GM23248 (cell line): ENCODE measurements at places on chromosomes 3 and 15.

DNA sequence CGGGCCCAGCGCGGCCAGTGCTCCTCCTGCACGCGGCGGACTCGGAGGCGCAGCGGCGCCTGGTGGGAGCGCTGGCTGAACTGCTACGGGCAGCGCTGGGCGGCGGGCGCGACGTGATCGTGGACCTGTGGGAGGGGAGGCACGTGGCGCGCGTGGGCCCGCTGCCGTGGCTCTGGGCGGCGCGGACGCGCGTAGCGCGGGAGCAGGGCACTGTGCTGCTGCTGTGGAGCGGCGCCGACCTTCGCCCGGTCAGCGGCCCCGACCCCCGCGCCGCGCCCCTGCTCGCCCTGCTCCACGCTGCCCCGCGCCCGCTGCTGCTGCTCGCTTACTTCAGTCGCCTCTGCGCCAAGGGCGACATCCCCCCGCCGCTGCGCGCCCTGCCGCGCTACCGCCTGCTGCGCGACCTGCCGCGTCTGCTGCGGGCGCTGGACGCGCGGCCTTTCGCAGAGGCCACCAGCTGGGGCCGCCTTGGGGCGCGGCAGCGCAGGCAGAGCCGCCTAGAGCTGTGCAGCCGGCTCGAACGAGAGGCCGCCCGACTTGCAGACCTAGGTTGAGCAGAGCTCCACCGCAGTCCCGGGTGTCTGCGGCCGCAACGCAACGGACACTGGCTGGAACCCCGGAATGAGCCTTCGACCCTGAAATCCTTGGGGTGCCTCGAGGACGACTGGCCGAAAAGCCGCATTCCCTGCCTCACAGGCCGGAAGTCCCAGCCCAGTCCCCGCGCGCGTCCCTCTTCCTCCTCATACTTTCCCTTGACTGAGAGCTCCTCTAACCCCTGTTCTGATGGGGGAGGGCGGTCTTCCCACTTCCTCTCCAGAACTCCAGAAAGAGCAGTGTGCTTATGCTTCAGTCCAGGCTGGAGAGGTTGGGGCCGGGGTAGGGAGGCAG, 1.4 kb upstream of the IL17RC start:
- peak; percentile 86 for DNase-seq

DNA sequence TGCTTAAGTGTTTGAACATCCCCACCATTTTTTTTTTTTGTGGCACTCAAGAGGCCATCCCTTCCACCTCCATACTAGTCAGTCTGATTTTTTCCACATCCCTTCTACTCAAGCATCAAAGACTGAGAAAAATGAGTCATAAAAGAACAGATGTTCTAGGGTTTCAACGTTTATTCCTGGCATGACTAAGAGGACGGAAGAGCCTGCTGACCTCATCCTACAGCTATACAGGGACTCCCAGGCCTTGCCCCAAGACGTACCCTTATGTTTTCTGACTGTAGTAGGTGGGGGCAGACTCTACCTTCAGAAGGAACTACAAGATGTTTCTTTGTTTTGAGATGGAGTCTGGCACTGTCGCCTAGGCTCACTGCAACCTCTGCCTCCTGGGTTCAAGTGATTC, 3.3 kb upstream of the ITPKA start:
- peak; percentile 97 for DNase-seq

- DNase-seq: no peak
Observed at GRCh38 chr3:27345959-27346865, 23.0 kb downstream of the NEK10 start.

DNA sequence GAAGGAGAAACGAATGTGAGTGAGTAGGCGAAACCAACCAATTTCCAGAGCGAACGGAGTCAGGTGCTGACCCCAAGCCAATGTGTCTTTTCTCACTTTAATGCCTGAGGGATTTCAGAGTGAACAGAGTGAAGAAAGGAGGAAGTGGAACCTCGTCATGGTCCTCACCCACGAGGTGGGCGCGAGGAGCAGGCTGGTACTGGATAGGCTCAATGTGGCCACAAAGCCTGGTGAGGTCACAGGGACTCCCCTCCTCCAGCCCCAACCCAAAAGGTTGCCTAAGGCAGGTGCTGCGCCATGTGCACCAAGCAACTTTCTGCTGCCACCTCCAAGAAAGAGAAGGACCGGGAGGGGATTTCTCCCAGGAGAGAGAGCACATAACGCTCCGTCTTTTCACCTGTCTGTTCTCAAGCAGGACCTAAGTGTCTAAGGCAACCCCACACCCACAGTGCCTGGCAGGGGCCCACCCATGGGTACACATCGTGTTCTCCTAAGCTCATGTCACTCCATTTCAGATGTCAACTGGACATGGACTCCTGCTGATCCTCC, 3.8 kb downstream of the NRROS start:
- no peak for DNase-seq

- DNase-seq: peak; percentile 58
Observed at GRCh38 chr3:125401402-125401801, 26.3 kb upstream of the ZNF148 start.

GRCh38 chr3:184003187-184003967, 14.3 kb downstream of the ABCC5 start:
- DNase-seq: peak; percentile 75

DNA sequence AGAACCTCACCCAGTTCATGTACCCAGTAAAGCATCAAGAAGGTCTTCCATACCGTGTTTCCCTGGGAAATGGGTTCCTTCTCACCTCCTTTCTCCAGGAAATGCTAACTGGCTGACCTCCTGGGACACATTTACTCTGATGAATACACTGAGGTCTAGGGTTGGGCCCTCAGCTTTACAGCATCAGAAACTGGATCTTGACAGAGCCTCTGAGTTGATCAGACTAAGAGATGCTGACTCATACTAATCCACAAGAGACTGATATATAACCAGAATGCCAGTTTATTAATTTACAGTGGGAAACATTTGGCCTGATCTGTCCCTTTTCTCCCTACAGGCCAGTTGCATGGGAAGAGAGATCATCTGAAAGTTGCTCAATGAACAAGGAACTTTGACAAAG, 55.8 kb downstream of the GTF2E1 start:
- DNase-seq: peak; percentile 30

GRCh38 chr3:54870423-54870822, 57.4 kb downstream of the LRTM1 start:
- peak; percentile 97 for DNase-seq

DNA sequence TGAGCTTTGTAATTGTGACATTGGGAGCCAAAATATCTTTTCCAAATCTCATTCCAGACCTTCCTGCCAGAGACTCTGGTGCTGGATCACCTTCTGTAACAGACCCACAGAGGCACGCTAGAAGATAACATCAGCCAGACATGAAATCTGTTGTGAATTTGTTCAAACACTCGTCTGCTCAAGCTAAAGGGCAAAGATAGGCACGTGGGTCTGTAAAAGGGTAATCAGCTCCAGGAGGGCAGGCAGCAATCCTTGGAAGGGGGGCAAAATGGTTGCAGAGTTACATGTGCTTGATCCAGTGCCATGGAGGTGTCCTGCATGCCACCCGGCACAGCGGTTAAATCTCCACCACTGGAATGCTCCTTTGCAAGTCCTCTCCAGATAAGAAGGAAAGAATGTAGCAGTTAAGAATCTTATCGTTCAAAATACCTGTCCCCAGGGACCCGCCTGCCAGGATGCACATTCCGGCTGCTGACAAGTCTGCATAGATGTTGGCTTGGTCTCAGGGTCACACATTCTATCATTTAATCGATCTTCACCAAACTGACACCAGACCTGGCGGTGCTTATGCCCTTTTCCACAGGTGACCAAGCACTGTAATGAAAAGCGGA, 74.8 kb downstream of the ADAMTS9 start:
- DNase-seq: no peak

- peak; percentile 74 for DNase-seq
Observed at GRCh38 chr3:86991840-86992435, 989 bp upstream of the VGLL3 start.

DNA sequence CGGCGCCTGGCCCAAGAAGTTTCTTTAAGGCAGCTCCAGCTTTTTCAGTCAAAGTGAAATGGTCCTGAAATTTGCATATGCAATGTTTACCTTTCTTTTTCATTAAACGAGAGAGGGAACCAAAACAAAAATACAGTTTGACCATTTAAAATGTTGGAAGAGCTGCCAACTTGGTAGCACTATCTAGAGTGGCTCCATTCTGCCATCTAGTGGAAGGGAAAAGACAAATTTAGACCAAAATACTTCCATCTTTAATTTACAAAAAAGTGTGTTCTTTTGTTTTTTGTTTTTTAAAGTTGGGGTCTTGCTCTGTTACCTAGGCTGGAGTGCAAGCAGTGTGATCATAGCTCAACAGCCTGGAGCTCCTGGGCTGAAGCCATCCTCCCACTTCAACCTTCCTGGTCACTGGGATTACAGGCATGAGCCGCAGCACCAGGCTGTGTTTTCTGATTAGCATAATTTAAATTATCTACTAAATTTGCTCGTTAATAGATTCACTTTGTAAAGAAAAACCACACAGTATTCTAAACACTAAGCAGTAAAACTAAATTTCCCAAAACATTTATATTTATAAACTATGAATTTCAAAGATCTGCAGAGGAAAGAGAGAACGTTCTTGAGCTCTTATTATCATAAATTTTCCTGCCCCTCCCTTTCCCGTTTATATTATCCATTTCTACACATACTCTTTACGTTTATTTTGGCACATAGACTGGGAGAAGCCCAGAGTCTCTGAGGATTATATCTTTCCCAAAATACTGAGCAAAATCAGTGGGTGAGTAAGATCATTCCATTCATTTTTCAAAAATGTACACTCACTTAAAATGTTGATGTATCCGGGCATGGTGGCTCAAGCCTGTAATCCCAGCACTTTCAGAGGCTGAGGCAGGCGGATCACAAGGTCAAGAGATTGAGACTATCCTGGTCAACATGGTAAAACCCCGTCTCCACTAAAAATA, 15.4 kb upstream of the RFC4 start:
- DNase-seq: peak; percentile 86

- peak; percentile 81 for DNase-seq
Observed at GRCh38 chr3:113242096-113242581, 30.8 kb downstream of the BOC start.

DNA sequence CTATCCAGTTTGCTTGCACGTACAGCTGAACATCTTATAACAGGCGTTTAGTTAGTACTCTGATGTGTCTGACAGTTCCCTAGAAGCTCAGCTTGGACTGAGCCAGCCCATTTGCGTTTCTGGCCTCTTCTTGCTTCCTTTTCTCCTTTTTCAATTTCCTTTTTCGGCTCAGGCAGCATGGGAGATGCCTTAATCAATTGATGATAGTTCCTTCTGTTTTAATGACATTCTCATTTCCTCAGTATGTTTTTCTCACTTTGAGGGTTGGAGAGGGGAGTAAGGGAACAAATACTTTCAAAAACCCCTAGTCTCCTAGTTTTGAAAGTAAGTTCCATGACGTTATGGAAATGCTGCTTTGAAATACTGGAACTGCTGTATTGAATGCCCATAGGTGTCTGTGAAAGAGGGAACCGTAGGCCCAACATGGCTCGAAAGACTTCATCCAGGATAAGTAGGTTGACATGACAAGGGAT, 18.9 kb downstream of the IL1RAP start:
- no peak for DNase-seq

DNA sequence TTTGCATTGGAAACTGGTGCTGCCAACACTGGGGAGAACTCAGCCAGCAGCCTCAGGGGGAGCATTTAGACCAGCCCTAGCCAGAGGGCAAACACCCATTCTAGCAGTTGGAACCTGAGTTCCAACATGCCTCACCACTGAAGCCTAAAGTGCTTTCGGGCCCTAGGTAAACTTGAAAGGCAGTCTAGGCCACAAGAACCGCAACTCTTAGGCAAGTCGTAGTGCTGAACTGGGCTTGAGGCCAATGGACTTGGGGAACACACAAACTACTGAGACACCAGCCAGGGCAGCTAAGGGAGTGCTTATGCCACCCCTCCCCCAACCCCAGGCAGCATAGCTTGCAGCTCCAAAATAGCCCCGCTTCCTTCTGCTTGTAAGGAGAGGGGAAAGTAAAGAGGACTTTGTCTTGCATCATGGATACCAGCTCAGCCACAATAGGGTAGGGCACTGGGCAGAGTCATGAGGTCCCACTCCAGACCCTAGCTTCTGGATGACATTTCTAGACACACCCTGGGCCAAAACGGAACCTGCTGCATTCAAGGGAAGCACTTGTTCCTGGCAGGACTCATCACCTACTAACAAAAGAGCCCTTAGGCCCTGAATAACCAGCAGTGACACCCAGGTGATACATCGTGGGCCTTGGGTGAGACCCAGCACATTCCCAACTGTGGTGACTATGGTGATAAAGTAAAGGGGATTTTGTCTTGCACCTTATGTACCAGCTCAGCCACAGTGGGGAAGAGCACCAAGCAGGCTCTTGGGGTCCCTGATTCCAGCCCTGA, 37.3 kb upstream of the TEX9 start:
- DNase-seq: peak; percentile 17

GRCh38 chr3:141465221-141465620, 21.6 kb upstream of the RASA2 start:
- DNase-seq: peak; percentile 56

DNA sequence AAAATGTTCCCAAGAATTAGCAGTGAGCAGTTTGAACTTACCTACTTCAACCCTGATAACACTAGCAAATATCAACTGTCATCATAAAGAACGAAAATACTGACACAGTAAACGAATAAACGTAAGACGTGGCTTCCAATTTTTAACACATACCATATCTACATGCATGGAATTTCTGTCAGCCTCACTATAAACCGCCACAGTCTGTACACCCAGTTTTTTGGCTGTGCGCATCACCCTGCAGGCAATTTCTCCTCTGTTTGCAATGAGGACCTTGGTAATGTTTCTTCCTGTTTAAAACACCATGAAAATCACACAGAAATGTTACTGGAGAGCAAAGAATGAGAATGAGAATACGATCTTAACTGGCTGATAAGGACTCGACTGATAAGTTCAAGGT, 7.0 kb downstream of the MCCC1 start:
- no peak for DNase-seq

DNA sequence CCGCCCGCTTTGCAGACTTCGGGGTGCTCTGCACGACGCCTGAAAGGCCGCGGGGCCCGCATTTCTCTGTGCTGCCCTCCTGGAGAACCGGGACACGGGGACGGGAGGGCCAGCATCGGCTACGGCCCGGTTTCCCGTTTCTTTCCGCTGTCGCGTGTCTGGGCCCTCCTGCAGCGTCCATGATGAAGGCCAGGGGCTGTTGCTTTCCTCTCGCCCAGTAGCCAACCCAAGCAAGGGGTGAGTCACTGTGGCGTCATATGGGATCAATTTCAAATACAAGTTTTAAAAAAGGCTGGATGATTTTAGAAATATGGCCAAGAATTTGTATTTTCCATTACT, 435 bp downstream of the SLC35G2 start:
- peak; percentile 91 for DNase-seq

DNA sequence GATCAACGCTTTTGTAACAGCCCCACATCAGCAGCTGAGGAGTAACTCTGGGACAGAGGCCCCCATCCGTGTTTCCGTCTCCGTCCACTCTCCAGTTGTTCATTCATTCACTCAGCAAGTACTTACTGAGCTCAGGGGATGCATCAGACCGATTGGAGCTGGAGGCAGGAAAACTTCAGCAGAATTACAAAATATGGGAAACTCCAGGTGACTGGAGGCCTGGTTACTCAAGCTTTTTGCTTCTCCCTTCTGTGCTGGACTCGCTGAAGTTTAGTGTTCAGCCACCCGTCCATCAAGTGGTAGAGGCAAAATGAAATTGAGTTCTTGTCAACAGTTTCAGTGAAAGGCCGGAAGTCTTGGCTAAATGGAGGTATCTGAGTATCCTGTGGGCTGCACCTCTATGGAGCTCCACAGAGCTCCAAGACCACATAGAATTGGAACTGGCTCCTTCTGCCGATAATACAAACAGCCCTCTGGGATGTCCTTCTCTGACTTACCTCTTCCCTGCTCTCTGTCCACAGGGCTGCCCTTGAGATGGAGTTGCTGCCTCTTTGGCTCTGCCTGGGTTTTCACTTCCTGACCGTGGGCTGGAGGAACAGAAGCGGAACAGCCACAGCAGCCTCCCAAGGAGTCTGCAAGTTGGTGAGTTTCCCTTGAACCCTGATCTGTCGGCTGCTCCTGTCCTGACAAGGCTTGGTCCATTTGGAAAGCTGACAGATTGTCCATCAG, 14.7 kb downstream of the NRROS start:
- DNase-seq: no peak
